H1 (cell line): ENCODE measurements at places on chromosomes 1 and 21.

GRCh38 chr1:35288761-35289160 is 20.3 kb downstream of the ZMYM4 start:
- no peak for DNase-seq

DNA sequence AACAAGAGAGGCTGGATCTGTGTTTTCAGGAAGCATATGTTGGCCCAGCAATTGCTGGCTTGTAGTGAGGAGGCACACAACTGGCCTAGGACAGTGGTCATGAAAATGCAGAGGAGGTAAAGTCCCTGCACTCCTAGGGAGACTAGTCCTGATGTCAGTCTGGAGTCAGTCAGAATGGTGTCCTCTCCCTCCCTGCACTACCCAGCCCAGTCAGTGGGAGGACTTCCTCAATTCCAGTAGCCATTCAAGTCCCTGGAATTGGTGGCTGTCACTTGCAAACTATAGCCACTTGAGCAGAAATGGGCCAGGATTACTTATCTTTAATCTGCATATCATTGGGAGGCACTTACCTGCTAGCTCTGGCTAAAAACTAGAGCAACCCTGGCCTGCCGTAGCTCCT is 18.6 kb downstream of the NDUFS5 start:
- DNase-seq: no peak

DNA sequence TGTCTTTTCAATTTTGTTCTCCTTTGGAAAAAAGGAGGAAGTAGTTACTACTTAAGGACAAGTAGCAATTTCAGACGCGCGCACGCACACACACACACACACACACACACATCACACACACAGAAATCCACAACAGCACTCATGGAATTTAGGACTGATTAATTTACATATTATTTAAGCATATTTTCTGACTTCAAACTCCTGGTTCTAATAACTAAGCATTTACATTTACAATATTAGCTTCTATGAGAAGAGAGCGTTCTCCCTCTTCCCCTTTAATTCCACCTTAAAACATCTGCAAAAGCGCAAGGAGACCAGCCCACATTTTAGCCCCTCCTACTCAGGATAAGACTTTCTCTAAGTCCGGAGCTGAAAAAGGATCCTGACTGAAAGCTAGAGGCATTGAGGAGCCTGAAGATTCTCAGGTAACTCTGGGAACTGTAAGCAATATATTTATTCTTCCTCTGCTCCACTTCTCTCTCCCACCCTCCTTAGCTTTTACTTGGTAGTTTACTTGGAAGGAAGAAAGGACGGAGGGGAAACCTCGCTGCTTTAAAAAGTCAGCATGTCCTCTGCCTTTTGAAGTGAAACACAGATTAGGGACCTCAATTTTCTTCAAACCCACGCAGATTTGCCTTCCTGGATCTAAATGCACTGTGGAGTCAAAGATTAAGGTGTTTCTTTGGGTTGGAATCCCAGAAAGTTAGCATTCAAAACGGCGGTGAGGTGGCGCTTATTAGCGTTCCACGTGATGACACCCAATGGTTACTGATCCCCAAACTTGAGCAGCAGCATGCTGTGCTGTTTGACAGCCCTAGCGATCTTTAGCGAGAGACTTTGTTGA is at the start of gene PLA2G4A:
TSS of gene PLA2G4A (plus strand) at position 339 of the 844 bp plus-strand sequence. CDS start 25,406 bp downstream, outside the sequence.
- no peak for DNase-seq

GRCh38 chr1:19038096-19038495 is 81.6 kb upstream of the IFFO2 start:
- no peak for DNase-seq

- DNase-seq: peak; percentile 76
Observed at GRCh38 chr1:202811296-202812175, 782 bp downstream of the PCAT6 start.

DNA sequence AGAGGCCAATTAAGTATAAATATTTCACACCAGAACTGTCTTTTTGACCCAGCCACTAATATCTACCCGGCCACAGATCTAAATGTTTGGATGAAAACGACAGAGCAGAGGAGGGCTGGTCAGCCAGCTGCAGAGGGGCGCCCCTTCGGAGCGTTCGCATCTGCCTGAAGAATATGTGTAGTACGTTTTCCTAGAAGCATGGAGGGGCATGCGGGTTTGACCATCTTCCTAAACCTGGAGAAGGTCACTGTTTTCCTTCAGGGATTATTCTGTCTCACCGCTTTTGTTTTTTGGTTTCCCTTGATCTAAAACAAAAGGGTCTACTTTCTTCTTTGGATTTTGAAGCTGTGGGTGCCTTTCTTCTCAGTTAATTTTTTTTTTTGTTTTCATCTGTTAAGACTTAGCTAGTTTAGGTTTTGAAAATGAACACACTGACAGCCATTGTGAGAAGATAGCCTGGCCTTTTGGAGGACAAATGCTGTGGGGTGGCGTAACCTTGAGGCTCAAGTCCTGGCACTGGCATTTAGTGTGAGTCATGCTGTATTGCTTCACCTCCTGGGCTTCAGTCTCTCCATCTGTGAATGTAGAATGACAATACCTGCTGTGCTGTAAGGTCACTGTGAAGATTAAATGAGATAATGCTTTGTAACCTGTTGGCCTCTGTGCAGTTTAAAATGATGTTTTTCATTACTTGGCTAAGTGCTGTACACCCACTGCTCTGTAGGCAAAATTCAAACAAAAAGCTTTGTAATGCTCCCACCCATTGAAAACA is 74.1 kb upstream of the IRF2BP2 start:
- DNase-seq: no peak

DNA sequence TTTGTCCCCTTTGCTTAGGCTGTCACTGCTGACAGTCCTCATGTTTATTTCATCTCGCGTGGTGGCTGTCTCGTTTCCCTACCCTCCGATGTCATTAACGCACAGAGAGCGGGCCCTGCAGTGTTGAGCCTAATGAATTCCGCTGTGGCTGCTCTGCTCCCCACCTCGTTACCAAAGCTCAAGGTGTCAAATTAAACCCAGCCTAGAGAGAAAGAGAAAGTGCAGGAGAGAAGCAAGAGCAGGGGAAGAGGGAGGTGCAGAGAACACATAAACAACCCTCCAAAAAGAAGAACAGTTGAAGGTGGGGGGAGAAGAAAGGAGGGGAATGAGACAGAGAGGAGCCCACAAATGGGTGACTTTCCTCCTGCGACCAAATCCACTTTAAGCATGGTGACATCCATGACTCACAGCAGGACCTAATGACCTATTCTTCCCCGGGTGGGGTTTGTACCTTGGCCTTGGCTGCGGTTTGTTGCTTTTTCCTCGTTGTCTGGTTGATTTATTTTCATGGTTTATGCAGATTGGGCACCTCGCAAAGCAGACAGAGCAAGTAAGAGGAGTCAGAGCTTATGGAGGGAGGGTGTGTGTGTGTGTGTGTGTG is 92.5 kb downstream of the PBX1 start:
- DNase-seq: no peak

GRCh38 chr1:51524817-51525216 is 5.8 kb upstream of the EPS15 start:
- no peak for DNase-seq

- DNase-seq: no peak
Observed at GRCh38 chr1:36525166-36525565, 42.5 kb upstream of the CSF3R start.

DNA sequence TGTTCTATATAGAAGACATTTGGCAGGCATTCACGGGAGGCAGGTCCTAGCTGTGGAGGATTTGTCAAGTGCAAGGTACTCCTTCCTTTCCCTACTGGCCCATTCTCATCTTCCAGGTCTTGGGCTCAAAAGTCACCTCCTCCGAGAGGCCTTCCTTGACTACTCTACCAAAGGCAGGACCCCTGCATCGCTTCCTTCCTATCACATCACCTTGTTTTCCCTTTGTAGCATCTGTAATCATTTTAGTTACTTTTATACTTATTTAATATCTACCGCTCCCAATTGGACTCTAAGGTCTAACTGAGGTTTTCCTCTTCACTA is 296.8 kb upstream of the KAZN start:
- DNase-seq: no peak

DNA sequence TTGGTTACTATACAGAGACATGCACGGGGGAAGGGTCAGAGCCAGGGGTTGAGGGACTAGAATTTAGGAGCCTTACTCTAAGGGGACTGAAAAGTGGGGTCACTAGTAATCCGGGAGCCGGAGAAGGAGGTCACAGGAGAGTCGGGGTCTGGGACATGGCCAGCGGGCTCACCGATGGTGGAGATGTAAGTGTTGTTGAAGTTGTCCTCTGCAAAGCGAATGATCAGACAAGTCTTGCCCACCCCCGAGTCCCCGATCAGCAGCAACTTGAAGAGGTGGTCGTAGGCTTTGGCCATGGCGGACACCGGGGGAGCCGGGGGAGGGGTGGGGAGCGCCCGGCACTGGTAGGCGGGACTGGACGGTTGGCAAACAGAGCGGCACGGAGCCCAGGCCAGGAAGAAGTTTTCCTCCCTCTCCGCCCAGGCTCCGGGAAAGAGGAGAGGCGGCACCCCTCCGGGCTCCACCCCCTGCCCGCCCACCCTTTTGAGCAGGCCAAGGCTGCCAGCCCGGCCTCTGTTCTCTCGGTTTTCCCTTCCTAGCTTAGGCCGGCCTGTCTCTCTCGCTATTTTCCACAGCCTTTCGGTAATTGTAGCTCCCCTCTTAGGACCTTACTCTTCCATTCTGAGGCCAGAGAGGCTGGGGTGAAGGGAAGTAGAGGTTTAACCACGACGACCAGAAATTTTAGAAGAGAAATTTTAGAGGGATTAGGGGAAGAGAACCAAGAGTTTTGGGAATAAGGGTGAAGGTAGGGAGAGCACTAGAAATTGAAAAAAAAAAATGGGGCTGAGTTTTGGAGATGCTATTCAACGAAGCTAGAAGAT is at the start of gene RAB13:
TSS of gene RAB13 (minus strand) at position 399 of the 821 bp plus-strand sequence. CDS start at position 296, 103 bp downstream.
- no peak for DNase-seq

DNA sequence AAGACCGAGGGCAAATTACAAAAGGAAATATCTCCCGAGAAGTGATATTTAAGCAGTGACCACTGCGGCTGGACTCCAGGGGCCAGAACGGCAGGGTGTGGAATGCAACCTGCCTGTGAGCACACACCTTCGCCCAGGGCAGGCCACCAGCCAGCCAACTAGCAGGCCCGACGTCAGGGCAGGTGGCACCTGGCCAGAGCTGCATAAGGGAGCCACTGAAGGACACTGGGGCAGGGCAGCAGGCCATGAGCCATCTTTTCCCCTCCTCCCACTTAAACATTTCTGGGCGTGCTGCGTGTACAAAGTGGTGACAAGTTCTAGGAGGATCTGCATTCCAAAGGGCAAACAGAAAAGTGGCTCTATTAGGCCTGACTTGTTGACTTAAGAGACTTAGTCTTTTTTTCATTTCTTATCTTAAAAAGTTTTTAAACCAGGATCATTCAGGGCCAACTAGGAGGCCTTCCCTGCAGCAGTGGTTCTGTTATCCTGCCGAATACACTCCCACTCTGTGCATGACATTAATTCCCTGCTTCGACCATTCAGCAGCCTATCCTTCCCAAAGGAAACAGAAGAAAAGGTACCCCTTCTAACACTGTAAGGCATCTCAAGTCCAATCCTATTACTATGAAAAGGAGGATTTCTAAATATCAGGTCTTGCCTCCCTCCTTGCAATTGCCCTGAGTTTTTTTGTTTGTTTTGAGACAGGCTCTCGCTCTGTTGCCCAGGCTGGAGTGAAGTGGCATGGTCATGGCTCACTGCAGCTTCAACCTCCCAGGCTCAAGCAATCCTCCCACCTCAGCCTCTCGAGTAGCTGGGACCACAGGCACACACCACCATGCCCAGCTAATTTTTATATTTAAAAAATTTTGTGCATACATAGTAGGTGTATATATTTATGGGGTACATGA is 96.3 kb downstream of the BCAR3 start:
- DNase-seq: no peak

DNA sequence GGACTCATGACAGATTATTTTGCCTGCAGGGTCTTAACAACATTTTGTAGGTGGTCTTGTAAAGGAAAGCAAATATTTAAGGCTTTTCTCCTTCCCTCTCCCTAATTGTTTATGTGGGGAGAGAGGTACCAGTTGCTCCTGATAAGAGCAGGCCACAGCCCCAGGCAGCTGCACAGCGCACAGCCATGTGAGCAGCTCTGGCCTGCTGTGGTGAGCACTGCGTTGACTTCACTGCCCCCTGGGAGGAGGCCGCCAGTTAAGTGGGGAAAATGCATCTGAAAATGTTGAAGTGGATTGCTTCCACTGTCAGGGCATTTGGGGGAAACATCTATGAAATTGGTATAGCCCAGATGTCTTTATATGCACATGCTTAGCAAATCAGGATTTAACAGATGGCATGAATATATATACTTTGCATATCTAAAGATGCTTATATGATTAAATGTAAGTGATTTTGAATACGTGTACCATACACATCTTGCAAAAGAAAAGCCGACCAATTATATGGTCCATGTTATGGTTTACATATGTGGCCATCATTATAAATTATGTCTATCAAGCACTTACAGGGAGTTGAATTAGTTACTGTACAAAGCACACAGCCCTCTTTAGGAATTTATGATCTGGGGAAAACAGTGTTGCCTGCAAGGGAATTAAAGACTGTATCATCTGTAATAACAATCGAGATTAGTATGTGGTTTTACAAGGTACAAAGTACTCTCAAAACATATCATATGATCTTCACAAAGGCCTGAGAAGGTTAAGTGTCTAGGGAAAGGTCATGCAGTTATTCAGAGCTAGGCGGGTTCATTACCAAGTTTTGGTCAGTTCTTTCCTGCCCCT is 132.1 kb downstream of the RHOU start:
- no peak for DNase-seq

DNA sequence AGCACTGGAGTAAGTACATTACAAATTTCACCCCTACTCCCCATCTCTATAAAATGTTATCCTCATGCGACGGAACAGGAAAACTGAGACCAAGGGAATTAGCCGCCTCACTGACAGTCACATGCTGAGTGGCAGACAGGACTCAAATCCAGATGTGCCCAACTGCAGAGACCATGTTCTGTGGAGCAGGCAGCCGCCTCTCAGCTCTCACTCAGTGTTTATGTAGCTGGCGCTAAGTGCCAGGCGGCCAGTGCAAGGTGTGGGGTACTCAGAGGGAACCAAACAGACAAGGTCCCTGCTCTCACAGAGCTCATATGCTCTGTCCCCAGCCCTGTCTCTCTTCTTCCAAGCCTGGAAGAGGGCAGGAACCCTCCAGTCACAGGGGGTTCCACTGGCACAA is 5.1 kb downstream of the CAPZB start:
- no peak for DNase-seq
